ENCODE measurements at places on chromosomes 5 and 9.

- DNase-seq: no peak
These were observed 85.8 kb downstream of the MRPS27 start for GRCh38 chr5:72234265-72234700.

DNA sequence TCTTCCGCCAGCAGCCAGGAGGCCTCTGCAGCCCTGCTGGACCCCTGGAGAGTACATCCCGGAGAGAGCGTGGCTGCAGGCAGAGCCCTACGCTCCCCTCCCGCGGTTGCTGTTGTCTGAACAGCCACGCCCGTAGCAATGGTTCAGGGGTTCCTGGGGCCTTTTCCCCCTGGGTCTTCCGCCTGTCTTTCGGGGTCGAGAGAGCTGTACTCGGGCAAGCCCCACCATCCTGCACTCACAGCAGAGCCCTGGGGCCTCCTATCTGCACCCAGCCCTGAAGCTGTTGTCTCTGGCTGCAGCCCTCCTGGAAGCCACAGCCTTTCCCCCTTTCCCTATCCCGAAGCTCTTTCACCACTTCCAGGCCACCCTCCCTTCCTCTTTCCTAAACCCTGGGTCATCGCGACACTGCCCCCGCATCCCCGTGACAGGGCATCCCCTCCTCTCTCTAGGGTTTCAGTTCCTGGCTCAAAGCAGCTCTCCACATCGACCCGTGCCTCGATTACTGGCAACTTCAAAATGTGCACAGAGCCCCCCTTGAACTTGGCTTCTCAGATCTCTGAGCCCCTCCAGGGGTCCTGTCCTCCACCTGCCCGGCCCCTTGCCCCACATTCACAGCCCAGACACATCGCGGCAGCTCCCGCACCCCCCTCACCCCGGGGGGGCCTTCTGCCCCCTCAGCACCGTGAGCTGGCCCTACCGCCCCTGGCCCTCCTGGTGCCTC lies 43.9 kb upstream of the CEP72 start:
- DNase-seq: no peak

DNA sequence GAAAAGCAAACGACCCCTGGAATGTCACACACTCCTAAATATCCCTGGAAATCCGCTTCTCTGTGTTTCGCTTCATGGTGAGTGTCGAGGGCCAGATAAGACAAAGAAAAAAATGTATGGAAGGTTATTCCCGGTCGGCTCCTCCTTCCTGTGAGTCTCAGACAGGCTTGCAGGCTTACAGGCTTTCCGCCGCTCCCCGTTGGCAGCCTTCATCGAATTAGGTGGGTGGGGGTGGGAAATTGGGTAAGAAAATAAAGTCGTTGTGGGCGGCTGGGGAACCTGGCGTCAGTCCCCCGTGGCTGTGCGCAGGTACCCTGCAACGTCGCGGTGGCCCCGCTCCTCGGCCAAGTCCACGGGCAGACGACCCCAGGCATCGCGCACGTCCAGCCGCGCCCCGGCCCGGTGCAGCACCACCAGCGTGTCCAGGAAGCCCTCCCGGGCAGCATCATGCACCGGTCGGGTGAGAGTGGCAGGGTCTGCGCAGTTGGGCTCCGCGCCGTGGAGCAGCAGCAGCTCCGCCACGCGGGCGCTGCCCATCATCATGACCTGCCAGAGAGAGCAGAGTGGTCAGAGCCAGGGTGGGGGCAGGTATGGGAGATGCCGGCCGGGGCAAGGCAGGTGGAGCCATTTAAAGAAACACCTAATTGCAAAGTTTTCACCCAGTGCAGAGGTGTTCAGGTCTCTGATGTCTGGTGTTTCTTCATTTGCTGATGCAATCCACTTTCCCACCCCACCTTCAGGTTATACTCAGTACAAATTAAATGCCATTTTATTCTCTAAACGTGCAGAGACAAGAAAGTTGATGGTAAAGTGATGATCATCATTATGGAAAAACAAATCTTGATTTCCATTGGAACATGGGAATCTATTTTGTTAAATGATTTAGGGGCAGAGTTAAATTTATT lies 3.2 kb downstream of the CDKN2B start:
- no peak for DNase-seq

DNA sequence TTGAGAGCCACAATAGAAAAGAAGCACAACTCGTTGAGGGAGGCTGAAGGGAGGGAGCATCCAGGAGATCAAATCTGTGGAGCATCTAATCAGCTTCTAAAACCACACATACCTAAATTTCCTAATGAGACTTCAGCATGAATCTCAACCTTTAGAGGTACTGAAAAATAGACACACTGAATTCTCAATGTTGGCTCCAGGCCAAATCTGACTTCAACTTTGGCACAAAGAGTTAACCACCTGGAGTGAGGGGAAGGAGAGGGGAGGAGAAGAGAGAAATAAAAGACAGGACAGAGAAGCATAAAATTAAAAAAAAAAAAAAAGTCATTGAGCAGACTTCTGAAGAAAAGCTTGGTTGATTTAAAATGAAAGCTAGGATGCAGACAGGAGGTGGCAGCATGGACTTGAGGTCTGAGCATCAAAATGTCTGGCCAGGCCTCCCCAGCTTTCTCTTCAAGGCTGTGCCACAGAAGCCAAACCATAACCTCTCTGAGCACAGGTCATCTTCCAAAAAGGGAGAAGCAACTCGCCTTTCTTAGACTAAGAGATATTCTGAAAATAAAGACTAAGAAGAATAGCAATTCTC lies 205.6 kb downstream of the DENND1A start:
- no peak for DNase-seq

GRCh38 chr5:39599721-39600431 lies 175.1 kb upstream of the DAB2 start:
- no peak for DNase-seq

- DNase-seq: no peak
These were observed 11.5 kb downstream of the SPRY4 start for GRCh38 chr5:142313275-142313674.

DNA sequence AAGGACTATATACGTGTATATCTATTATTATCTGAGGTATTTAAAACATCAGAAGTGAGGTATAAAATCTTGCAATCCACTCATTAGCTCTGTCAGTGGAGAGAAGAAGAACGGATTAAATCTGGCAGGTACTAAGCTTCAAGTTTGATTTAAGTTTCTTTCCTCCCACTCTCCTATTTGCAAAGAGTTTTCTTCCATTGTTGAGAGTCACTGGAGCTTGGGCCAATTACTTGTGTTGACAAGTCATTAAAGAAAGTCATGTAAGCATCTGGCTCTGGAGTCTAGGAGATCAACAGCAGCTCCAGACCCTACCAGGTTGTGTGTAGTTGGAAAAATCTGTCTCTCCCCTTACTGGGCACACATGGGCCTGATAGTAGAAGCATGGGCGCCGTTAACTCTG lies 476.8 kb upstream of the SMARCA2 start:
- DNase-seq: no peak

DNA sequence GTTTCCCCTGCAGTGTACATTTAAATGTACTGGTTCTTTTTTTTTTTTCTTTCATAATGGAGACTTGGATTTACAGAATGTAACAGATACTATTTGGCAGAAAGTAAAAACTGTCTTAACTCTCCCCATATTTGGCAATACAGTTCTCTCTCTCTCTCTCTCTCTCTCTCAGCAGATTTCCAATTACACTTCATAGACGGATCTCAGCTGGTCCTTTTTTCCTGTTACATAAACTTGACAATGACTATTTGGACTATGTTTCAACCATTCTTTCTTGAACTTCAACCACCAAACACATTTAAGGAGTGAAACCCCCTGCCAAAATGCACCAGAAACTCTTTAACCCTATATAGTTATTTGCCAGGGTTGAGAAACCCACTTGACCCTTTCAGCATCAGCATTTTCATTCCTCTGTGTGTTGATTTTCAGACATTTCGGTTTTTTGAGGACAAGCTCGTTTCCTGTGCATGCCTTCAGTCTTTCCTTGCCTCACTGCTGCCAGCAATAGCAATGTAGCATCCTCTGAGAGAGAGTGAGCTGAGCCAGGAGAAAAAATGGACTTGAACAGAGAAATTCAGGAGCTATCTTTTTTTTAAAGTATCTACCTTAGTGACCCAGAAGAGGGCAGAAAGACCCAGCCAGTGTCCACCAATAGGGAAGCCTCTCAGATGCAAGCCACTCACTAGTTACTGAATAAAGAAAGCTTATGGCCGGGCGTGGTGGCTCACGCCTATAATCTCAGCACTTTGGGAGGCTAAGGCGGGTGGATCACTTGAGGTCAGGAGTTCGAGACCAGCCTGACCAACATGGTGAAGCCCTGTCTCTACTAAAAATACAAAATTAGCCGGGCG lies 26.0 kb upstream of the GNA14 start:
- no peak for DNase-seq

GRCh38 chr5:138736293-138736692 lies 16.9 kb upstream of the CTNNA1 start:
- no peak for DNase-seq

GRCh38 chr5:1097381-1097987 lies 14.4 kb downstream of the SLC12A7 start:
- DNase-seq: no peak

- DNase-seq: no peak
These were observed 31.3 kb upstream of the LARP1 start for GRCh38 chr5:154723740-154724505.

DNA sequence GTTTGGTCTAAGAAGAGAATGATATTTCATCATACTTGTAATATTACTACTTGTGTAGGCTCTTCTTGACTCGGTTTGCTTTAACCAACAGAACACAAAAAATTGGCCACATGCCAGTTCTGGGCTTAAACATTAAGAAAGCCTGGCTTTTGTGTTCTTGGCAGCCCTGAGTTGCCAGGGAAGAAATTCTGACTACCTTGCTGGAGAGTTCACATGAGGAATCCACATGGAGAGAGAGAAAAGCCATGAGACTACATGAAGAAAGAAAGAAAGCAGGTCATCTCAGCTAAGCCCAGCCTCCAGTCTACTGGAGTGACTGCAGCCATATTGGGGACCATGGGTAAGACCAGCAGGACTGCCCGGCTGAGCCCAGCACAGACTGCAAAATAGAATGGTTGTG lies 524.8 kb downstream of the RAB3C start:
- no peak for DNase-seq

GRCh38 chr9:93207860-93208734 lies 24.2 kb downstream of the WNK2 start:
- no peak for DNase-seq

DNA sequence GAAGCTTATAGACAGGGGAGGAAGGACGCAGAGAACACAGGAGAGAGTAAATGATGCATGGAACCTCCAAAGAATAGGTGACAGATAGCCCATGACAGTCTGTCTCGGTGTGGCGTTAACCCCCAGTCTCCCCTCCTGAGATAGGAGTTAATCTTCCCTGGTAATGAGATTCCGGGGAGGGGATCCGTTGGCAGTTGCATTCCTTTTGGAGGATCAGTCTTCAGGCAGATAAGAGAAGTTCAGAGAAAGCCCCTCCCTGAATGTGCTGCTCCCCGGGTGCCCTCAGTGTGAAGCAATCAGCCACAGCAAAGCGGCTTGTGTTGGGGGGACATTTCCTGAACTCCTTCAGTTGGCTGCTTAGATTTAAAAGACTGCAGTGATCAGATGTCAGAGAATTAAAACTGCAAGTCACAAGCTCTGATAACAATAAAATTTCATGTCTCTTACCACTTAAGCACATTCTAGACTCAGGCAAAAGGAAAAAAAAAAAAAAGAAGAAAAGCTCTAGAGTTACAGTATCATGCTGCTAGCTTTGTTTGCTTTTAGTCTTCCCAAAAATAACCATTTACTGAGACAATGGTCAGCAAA lies 121.1 kb downstream of the EGFLAM start:
- DNase-seq: no peak

GRCh38 chr5:11040345-11040744 lies 279.3 kb upstream of the DAP start:
- no peak for DNase-seq

- DNase-seq: no peak
These were observed 417.3 kb downstream of the TLE4 start for GRCh38 chr9:79989079-79989478.

DNA sequence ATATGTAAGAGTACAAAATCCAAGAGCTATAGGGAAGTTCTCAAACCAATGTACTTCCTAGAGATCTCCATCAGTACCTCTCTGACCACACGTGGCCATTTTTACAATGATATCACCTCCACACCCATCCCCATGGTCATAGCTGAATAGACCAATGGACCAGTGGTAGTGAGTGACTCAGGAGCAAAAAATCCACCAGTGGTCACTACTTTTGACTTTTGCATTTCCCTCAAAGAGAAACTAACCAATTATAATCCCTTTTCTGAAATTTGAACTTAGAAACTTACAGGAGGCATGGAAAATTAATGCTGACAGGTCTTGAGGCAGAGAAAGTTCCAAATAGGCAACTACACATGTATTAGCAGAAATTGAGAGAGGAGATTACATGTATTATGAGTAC lies 238.4 kb downstream of the TRPM3 start:
- DNase-seq: no peak

- no peak for DNase-seq
These were observed 164.1 kb upstream of the ZNF618 start for GRCh38 chr9:113712053-113712452.

DNA sequence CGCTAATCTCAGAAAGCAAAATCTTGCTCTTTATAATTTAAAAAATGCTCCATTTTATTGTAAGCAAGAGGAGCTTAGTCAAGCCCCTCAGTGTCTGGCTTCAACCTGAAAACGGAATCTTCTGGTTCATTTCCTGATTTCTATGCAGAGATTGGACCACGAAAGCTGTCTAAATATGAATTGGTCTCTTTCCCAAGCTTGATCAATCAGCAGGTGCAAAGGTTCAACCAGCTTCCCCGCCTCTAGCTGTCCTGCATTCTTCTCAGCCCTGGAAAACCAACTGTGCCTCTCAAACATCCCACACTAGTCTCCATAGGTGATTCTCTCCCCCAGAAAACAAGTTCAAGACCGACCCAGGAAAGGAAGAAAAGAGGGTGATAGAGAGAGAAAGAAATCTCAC lies 34.5 kb downstream of the FNBP1 start:
- no peak for DNase-seq

DNA sequence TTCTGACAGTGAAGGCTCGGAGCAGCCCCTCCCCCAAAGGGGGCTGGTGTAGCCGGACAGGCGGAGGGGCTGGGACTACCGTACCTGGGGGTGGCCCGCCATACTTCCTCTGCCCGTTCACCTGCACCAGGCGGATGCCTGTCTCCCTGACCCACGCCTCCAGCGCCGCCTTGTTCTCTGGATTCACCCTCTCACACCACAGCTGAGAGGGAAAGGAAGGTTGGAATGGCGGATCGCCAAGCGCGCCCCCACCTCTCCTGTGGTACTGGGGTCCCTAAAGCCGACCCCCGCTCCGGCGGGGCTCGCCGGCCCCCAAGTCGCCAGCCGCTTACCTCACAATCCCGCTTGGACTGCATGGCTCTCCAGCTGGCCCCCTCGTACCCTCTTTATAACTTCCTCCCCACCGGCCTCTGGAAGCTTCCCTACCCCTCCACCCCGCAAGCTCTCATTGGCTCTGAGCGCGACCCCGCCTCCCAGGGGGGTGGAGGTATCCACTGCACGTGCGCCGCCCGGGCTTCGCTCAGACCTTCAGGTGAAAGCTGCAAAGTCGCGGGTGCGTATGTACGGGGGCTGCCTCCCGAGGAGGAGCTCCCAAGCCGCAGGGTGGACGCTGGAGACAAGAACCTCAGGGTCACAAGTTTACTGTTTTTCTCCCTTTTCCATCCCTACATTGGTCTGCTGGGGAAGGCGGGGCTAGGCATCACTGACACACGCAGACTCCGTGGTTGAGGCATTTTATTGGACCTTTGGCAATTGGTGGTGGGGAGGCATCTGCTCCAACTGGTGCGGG lies at the start of gene DND1:
Gene DND1, minus strand, starts transcription at position 390 of the 790 bp plus-strand sequence. Its CDS starts 34 bp downstream, at position 356.
- DNase-seq: no peak

GRCh38 chr5:119389288-119390030 lies 33.6 kb downstream of the TNFAIP8 start:
- no peak for DNase-seq

- DNase-seq: no peak
These were observed 7.0 kb upstream of the SLC9A3 start for GRCh38 chr5:531101-531748.
